ENCODE measurements at places on chromosomes 1 and 21. TPM values are rescaled to one million over a fixed set of nuclear protein-coding genes. Genes with fewer than 3 reads are reported as not detected.

Gene ANKRD35
- total RNA-seq = 3.9 TPM

Gene MAP1LC3C
- 0.09 TPM for total RNA-seq

Gene TXNIP
- 73.0 TPM for total RNA-seq

Gene HTR6
- 0.09 TPM for total RNA-seq

Gene SLC37A1
- 2.5 TPM for total RNA-seq

Gene LRRC71
- total RNA-seq = not detected

Gene DIO1
- total RNA-seq = not detected

Gene RNF19B
- 8.5 TPM for total RNA-seq

Gene TOR3A
- total RNA-seq = 32.5 TPM

Gene ZNF697
- 4.4 TPM for total RNA-seq

Gene LHX8
- total RNA-seq = not detected

Gene TMPRSS2
- total RNA-seq = not detected

Gene OR2L3
- not detected for total RNA-seq

Gene LINGO4
- total RNA-seq = not detected

Gene OR4F29
- total RNA-seq = not detected

DNA sequence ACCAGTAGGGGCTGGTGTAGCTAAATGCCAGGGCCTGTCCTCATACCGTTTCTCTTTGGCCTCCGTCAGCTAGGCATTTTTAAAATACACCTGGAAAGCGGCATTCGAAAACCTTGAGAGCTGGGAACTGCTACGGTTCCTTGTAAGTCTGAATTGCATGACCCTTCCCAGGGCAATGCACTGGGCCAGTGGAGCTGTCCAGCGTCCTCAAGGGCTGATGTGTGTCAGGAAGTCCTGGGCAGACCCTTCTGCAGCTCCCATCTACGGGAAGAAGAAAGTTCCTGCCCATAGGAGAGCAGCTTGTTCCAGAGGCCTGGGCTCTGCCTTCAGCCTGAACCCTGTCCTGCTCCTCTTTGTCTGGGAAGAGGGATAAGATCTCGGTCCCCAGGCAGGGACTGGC, 34.1 kb downstream of the UBASH3A start:
- DNase-seq = no peak

DNA sequence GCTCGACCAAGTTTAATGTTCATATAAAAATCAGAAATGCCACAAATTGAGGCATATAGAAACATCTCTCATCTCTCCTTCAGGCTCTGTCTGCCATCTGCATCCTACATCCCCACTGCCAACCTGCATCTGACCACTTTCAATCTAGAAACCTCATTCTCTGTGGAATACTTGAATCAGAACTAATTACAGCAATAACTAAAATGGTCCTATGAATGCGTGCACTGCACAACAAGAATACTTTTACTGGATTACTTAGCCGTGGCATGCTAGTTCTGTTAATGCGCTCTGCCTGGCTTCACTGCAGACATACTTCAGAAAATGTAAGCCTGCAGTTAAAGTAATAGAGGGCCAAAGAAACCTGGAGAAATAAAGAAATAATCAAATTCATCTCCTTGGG, 89.8 kb upstream of the NR5A2 start:
- DNase-seq = no peak

- peak; percentile 46 for DNase-seq
These were observed 11.6 kb upstream of the LMNA start for GRCh38 chr1:156102633-156103511.

DNA sequence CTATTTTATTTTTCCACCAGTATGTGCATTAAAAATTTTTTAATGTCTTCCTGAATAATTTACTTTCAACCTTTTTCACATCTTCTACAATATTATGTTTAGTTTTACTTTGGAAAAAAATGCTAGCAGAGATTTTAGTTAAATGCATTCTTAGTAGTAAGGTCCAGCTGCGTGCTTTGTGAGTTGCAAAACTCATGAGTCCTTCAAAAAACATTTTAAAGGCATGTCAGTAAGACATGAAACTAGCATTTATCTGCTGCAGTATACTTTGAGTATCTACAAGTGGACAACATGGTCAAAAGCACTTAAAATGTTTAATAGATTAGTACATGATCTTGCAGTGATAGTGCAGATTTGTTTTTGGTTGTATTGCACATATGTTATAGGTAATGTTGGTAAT, 139.0 kb downstream of the HS2ST1 start:
- DNase-seq = no peak

- peak; percentile 14 for DNase-seq
These were observed 30.6 kb downstream of the FYB2 start for GRCh38 chr1:56788588-56788987.

GRCh38 chr1:169488157-169488556, 2.4 kb upstream of the SLC19A2 start:
- DNase-seq = no peak

GRCh38 chr1:71668065-71668464, 587.2 kb upstream of the ZRANB2 start:
- DNase-seq = no peak

DNA sequence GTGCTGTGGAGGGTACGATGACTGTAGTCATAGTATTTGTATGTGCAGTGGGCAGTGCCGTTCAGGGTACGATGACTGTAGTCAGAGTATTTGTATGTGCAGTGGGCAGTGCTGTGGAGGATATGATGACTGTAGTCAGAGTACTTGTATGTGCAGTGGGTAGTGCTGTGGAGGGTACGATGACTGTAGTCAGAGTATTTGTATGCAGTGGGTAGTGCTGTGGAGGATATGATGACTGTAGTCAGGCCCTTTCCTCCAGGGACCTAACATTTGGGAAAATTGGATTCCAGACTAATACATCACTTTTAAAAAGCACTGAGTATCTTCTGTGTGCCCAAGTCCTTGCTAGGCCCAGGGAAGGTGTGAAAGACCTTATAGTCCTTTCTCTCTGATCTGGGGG, 2.9 kb downstream of the ZNF672 start:
- no peak for DNase-seq

DNA sequence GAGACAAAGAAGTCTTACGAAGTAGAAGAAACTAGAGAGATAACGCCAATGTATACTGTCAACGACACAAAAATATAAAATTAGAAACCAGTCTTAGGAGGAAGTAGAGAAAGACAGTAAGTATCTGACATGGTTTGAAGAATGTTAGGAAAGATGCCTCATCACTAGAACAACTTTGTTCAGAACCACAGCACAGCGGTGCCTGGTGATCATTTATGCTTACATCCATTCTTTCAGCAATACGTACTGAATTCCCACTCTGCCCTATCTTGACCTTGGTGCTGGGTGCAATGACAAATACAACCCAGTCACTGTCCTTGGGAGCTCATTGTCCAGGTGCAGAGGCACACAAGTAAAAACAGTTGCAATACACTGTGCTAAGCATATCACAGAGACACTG, 104.4 kb downstream of the TM2D1 start:
- DNase-seq = no peak

DNA sequence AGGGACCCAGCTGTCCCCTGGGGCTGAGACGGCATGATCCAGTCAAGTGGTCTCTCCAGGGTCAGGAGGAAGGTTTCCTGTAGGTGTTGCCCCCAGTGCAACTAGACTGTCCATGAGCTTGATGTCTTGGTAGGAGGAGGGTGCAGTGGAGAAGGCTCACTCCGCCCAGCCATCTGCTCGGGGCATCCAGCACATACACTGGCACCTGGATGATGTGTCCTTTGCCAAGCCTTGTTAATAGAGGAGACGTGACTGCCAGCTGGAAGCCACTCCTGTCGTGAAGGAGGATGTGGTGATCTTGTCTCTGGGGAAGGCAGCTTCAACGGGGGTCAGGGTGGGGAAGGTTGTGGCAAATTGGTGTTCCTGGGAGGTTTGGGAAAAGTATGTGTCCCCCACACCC, 6.2 kb downstream of the DISP3 start:
- DNase-seq = no peak

DNA sequence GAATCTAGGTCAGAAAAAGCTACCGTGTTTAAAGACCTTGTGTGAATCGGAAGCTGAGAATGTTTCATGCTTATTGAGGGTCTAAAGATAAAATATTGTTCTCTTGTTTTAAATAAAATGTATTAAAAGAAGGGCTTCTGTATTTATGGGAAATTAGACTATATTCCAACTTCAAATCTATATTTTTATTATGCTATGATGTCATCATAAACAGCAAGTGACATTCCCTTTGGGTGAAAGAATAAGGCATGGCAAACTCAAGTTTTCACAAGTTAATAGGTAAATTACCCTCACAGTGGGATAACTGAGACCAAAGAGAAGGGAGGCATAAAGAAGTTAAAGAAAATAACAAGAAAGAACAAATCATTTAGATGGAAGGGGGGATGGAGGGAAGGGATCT, 333.8 kb upstream of the NR5A2 start:
- no peak for DNase-seq

DNA sequence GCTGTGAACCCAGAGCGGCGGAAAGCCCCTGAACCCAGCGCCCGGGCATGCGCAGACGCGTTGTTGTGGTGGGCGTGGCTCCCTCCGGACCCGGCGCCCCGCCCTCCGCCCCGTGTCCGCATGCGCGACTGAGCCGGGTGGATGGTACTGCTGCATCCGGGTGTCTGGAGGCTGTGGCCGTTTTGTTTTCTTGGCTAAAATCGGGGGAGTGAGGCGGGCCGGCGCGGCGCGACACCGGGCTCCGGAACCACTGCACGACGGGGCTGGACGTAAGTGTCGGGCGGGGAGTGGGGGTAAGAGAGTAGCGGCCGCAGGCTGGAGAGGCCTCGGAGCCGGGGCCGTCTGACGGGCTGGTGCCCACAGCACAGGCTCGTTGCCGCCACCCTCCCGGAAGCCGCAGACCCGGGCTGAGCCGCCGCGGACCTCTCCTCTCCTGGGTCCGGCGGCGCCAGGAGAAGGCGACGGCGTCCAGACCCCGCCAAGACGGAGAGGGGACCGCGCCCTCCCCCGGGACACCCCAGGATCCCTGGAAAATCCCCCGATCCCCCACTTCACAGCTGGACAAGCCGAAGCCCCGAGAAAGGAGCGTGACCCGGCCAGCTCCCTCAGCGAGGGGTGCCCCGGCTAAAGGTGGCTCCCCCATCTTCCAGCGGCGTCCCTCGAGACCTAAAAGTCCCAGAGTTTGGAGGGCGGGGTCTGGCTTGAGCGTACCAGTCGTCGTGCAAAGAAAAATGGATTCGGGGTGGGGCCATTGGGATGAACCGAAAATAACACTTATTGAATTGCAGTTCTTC, at the start of gene TMEM50A:
Gene TMEM50A, plus strand, starts transcription at position 147 of the 794 bp plus-strand sequence. CDS start 2,153 bp downstream, outside the sequence.
- peak; percentile 82 for DNase-seq

GRCh38 chr21:37528150-37528937, 161.8 kb downstream of the DYRK1A start:
- no peak for DNase-seq

- no peak for DNase-seq
These were observed 35.7 kb downstream of the TTC39A start for GRCh38 chr1:51294566-51295184.

- no peak for DNase-seq
These were observed 56.0 kb downstream of the CD247 start for GRCh38 chr1:167462341-167462740.

- no peak for DNase-seq
These were observed 107.7 kb upstream of the COL6A1 start for GRCh38 chr21:45873866-45874265.

DNA sequence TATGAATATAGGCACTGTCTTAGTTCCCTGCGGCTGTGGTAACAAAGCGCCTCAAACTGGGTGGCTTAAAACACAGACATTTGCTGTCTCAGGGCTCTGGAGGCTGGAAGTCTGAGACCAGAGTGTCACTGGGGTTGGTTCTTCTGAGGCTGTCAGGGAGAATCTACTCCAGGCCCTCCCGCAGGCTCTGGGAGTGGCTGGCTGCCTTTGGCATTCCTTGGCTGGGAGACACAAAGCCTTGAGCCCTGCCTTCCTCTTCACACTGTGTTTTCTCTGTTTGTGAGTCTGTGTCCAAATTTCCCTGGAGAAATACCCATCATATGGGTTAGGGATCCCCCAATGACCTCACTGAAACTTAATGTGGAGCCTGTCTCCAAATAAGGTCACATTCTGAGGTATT, 38.5 kb downstream of the B3GALT5 start:
- no peak for DNase-seq

- DNase-seq = no peak
These were observed 169.4 kb upstream of the ESRRG start for GRCh38 chr1:216892581-216893160.

GRCh38 chr1:163035446-163036249, 33.5 kb upstream of the RGS4 start:
- DNase-seq = peak; percentile 91

- DNase-seq = no peak
These were observed 54.9 kb upstream of the PPP2R5A start for GRCh38 chr1:212230329-212230728.

GRCh38 chr1:38050397-38051078, 3.9 kb upstream of the POU3F1 start:
- DNase-seq = no peak

DNA sequence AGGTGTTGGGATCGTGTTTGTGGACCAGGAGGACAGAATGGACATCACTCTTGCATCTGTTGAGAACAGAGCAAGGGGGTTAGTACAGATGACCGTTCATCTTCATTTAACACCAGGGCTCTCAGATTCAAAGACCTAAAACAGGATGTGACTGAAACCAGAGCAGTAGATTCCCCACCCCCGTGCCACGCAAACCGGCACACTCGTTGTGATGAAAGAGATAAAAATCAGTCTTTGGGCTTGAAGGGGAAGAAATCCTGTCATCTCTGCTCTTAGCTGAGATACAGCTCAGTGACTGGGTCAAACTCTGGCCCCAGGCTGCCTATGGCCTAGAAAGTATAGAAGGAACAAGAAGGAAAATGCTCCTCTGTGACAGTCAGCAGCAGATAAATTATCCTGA, 146.2 kb upstream of the KRTAP19-8 start:
- no peak for DNase-seq

- DNase-seq = no peak
These were observed 42.2 kb downstream of the BTF3L4 start for GRCh38 chr1:52098139-52098871.

- no peak for DNase-seq
These were observed 41.9 kb downstream of the ASTN1 start for GRCh38 chr1:177122461-177123251.

Data from fibroblast of the aortic adventitia (primary cell).